ENCODE measurements at places on chromosomes 1 and 21. TPM values are rescaled to one million over a fixed set of nuclear protein-coding genes. Genes with fewer than 3 reads are reported as not detected.

- peaks cover 17% of the 10 kb centered on the region for H3K36me3 ChIP-seq
- DNase-seq, result no peak
Observed at GRCh38 chr1:220884109-220884980, 5.1 kb downstream of the HLX start.

DNA sequence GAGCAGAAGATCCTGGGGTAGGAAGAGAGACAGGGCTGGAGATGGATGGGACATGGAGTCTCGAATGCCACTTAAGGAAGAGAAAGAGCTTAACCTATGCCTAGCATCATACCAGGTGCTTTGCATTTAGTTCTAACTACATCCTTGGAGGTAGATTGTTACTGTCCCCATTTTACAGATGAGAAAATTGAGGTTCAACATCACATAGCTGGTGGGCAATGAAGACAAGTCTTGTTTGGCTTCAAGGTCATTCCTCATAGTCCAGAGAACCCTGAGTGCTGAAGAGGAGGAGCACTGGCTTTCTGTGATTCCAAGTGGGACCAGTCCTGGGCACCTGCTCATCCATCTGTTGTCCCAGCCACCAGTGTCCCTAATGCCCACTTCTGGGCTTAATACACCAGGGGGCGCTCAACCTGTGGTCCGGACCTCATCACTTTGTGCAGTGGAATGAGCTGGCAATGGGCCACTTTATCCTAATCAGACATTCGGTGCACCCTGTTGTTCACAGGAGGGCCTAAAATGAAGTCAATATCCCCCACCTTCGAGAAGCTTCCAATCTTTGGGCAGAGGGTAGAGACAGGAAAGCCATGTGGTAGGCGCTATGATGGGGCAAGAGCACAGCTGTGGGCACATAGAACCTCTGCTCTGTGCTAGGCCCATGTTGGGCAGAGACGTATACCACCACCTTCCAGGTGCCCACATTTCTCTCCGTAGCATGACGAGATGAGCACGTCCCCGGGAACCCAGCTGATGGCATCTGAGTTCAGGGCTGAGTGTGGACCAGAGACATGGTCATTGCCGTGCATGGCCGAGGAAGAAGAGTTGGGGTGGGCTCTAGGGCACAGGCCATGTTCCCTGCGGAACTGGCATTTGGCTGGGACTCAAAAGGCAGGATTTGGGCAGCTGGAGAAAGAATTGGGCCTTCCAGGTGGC is 9.2 kb downstream of the RPS6KA1 start:
- H3K4me1 ChIP-seq, result peaks cover 41% of the 10 kb centered on the region
- no peaks in the 10 kb centered on the region for H3K27me3 ChIP-seq
- DNase-seq, result peak; percentile 53
- no peak overlapping the region for H3K4me3 ChIP-seq
- H3K27ac ChIP-seq, result no peak overlapping the region
- no peaks in the 10 kb centered on the region for H3K36me3 ChIP-seq

- no peak overlapping the region for H3K4me3 ChIP-seq
- H3K27me3 ChIP-seq, result no peaks in the 10 kb centered on the region
- no peak for DNase-seq
- no peaks in the 10 kb centered on the region for H3K4me1 ChIP-seq
- H3K27ac ChIP-seq, result no peak overlapping the region
- H3K36me3 ChIP-seq, result no peaks in the 10 kb centered on the region
Observed at GRCh38 chr21:31092832-31093625, 54.8 kb upstream of the KRTAP19-8 start.

GRCh38 chr1:105137543-105138457 is 1388.1 kb downstream of the AMY1C start:
- H3K36me3 ChIP-seq, result no peaks in the 10 kb centered on the region
- H3K27ac ChIP-seq, result no peak overlapping the region
- H3K27me3 ChIP-seq, result no peaks in the 10 kb centered on the region
- no peak overlapping the region for H3K4me3 ChIP-seq

DNA sequence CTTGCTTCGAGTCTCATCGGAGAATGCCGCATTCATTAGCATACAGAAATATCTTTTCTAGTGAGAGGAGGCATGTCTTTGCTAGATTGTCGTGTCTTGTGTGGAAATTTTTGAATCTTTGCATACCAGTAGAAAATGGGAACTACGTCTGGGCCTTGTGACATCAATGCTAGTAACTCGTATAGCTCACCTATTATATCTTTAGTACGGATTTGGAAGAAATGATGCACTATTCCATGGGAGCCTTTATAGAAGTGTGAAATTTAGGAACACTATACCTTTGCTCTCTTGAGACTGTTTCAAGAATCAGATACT is 835 bp downstream of the UHMK1 start:
- peak overlapping the region; percentile 68 for H3K4me3 ChIP-seq
- H3K27me3 ChIP-seq, result no peaks in the 10 kb centered on the region
- peaks cover 29% of the 10 kb centered on the region for H3K36me3 ChIP-seq
- peak overlapping the region; percentile 90 for H3K27ac ChIP-seq
- DNase-seq, result no peak

DNA sequence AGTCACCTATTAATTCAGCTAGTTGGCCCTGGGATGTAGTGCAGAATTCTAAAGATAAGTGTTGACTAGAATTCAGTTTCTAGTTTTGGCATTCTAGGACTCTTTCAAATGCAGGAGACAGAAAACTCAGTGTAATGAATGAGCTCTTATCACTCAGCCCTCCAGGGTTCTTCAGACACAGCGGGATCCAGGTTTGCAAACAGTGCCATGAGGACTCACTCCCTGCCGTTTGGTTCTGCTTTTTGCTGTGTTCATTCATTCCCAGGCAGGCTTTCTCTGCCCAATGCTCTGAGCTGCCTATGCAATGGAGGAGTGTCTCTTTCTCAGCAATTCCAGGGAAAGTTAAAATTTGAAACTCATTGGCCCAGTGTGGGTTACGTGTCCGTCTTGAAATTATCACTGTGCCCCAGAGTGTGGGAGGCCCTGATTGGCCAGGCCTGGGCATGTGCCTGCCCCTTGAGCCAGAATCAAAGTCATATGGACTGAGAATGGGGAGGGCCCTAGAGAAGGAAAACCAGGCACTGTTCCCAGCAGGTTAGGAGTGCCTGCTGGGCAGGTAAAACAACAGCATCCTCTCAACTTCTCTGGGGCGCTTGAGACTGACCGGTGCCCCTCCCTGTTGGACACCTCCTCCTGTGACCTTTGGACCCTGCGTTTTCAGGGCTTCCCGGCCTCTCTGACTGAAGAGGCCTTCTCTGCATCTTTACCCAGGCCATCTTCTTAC is 43.4 kb downstream of the TMEM51 start:
- H3K4me1 ChIP-seq, result peaks cover 34% of the 10 kb centered on the region
- no peak overlapping the region for H3K27ac ChIP-seq
- H3K27me3 ChIP-seq, result no peaks in the 10 kb centered on the region
- DNase-seq, result no peak
- no peaks in the 10 kb centered on the region for H3K36me3 ChIP-seq

DNA sequence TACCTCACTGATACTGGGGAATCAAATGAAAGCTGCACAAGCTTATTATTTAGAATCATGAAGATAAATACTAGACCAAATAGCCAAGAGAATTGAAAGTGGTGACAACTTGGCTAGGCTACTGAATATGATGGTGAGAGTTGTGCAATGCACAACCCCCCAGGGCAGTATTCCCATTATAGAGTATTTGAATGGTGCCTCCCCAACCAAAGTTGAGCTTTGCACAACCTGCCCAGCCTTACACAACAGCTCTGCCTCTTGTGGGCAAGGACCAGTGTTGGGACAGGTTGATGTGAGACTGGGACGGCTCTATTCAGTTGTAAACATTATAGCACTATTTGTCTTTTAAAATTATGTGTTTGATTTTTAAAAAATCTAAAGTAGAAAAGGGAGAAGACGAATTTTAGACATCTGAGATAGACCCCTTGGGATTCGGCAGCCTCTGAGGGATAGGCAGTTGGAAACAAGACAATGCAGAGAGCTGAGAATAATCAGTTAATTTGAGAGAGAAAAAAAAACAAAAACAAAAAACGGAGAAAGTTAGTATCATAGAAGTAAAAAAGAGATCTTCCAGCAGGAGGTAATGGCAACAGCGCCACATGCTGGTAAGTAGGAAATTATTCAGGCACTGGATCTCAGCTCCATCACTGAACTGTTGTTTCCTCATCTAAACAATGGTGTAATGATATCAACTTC is 91.0 kb upstream of the KCNA3 start:
- DNase-seq, result peak; percentile 31
- H3K27ac ChIP-seq, result no peak overlapping the region
- H3K27me3 ChIP-seq, result peaks cover 7% of the 10 kb centered on the region
- no peak overlapping the region for H3K4me3 ChIP-seq
- H3K4me1 ChIP-seq, result no peaks in the 10 kb centered on the region

- no peak for DNase-seq
- H3K27me3 ChIP-seq, result no peaks in the 10 kb centered on the region
- peak overlapping the region; percentile 11 for H3K27ac ChIP-seq
- peaks cover 4% of the 10 kb centered on the region for H3K36me3 ChIP-seq
- H3K4me3 ChIP-seq, result no peak overlapping the region
Observed at GRCh38 chr1:23357138-23357908, 12.3 kb downstream of the ZNF436 start.

GRCh38 chr21:46543306-46543705 is 61.6 kb downstream of the S100B start:
- H3K4me1 ChIP-seq, result no peaks in the 10 kb centered on the region
- H3K4me3 ChIP-seq, result no peak overlapping the region
- H3K27ac ChIP-seq, result no peak overlapping the region

- no peaks in the 10 kb centered on the region for H3K36me3 ChIP-seq
- H3K27ac ChIP-seq, result no peak overlapping the region
- H3K27me3 ChIP-seq, result no peaks in the 10 kb centered on the region
- no peak overlapping the region for H3K4me3 ChIP-seq
- H3K4me1 ChIP-seq, result no peaks in the 10 kb centered on the region
- no peak for DNase-seq
Observed at GRCh38 chr1:114075105-114075504, 78.6 kb downstream of the SYT6 start.

DNA sequence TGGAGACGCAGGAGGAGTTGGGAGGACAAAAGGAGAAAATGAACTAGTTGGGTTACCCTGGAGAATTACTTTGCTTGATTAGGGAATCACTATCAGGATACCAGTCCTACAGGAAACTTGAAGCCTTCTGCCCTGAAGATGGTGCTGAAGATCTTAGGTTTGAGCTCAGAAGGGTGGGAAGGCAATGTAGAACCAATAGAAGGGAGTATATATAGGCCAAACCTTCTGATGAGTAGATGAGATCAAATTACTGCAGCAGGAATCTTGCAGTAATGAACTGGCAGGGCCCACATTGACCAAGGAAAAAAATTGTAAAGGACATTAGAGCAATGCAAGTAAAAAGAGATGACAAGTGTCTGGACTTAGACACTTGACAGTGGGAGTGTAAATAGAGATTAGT is 116.3 kb upstream of the CACYBP start:
- no peaks in the 10 kb centered on the region for H3K27me3 ChIP-seq
- H3K27ac ChIP-seq, result no peak overlapping the region
- H3K36me3 ChIP-seq, result no peaks in the 10 kb centered on the region
- no peaks in the 10 kb centered on the region for H3K4me1 ChIP-seq

- H3K4me1 ChIP-seq, result peaks cover 28% of the 10 kb centered on the region
- peak overlapping the region; percentile 8 for H3K27ac ChIP-seq
- no peaks in the 10 kb centered on the region for H3K36me3 ChIP-seq
Observed at GRCh38 chr1:89553157-89553556, 28.5 kb downstream of the LRRC8B start.

Gene ZNF648
- 0.14 TPM for total RNA-seq

Gene ATP1A4
- total RNA-seq, result 0.96 TPM

Gene FAM131C
- 4.6 TPM for total RNA-seq

Gene PFKFB2
- 12.1 TPM for total RNA-seq

Gene AIDA
- 29.4 TPM for total RNA-seq

Gene EDARADD
- total RNA-seq, result 0.14 TPM
